ENCODE measurements at places on chromosomes 12 and 14.

DNA sequence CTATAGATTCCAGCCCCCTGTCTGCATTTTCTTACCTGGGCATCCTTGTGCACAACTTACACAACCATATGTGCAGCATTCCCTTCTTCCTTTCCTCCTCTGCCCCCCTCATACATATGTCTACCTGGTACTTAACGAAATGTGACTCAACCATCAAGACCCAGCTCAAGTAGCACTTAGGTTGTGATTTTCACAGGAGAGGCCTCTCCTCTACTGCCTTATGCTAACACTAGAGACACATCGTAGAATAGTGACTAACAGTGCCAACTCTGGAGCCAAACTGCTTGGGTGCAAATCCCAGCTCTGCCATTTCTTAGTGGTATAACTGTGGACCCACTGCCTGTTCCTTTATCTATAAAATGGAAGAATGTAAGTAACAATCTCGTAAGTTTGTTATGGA lies 24.1 kb upstream of the PLEKHA5 start:
- DNase-seq, result no peak

DNA sequence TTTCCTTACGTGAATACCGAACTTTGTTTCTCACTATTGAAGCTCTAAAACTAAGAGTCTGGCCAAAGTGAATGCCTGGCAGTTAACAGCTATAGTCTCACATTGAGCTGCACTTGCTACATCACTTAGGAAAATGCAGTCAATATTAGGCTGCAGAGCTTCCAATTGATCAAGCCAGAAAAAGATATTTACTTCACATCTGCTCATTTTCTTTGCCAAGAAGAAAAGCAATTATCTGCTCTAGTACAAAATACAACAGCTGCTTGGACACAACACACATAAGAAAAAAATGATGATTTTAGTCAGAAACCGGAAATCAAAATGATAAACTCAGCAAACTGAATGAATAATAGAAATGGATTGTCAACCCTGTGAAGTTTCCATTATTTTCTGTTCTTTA lies 45.4 kb downstream of the TMTC1 start:
- no peak for DNase-seq

GRCh38 chr12:26238341-26239121 lies 43.2 kb downstream of the SSPN start:
- no peak for DNase-seq

- DNase-seq, result no peak
Measured at GRCh38 chr14:63286071-63286470, 32.7 kb downstream of the GPHB5 start.

DNA sequence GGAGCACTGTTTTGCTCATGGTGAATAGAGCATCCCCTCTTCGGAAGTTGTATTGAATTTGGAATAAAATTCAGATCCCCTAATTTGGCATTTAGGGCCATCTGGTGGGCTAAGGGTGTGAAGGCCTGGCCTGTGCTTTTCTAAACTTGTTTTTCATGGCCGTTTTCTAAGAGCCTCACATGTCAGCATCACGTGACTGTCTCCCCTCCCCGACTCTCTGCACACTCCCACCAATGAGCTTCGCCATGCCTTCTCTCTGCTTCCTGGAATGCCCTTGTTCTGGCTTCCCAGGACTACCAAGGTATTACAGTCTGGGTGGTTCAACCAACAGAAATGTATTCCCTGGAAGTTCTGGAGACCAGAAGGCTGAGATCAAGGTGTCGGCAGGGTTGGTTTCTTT lies 85.3 kb downstream of the PRIMA1 start:
- DNase-seq, result no peak

DNA sequence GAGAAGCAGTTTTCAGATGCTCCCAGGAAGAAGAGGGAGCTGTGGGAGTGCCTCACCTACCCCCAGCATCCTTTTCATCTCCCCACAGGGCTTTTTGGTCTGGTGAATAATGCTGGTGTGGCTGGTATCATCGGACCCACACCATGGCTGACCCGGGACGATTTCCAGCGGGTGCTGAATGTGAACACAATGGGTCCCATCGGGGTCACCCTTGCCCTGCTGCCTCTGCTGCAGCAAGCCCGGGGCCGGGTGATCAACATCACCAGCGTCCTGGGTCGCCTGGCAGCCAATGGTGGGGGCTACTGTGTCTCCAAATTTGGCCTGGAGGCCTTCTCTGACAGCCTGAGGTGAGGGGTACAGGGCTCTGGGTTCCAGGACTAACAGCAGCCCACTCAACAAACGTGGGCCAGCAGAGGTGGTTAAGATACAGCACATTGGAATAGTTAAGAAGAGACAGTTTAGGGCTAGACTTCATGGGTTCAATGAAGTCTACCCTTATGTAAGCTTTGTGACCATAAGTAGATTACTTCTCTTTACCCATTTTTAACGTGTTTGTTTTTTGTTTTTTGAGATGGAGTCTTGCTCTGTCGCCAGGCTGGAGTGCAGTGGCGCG lies 1.5 kb downstream of the RDH5 start:
- no peak for DNase-seq

- no peak for DNase-seq
Measured at GRCh38 chr14:89466484-89466883, 49.5 kb upstream of the FOXN3 start.

- DNase-seq, result peak; percentile 59
Measured at GRCh38 chr14:87994974-87995373, 2.0 kb upstream of the GALC start.

DNA sequence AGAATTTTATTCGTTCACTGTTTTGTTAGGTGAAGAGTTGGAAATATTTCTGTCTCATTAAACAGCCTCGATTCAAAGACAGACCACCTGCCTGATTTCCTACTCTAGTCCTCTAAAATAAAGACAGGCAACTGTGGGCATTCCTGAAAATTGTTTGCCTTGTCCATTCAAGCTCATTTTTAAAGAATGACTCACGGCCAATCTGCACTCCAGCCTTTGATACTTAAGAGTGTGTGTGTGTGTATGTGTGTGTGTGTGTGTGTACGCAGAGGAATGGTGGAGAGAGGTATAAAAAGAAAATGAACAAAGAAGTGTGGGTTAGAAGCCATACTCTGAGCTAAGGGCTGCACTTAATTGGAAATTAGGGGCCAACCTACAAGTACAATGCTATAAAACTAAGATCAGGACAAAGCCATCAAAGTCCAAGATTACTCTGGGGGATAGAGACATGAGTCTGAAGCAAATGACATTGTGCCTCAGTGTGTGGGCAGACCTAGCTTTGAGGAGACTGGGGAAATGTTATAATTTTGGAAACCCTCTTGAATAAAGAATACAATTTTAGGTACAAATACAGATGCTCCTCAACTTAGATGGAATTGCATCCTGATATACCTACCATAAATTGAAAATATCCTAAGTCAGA lies 45.6 kb upstream of the SOCS2 start:
- DNase-seq, result no peak

DNA sequence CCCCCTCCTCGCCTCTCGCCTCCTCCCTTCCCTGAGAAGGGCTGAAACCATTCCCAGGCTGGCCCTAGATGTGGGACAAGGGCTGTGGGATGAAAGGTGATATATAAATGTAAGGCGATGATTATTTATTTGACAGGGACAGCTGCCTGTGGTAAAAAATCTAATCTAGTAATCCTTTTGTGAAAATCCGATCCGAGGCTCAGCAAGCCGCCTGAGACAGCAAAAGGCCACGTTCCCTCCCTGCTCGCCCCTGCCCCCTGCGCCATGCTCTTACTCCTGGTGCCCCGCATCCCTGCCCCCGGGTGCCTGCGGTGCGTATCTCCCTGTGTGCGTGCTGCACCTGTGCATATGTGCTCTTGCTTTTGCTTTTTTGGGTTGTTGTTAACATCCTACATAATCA lies 65.2 kb downstream of the TSPAN9 start:
- no peak for DNase-seq

- DNase-seq, result peak; percentile 53
Measured at GRCh38 chr14:92747701-92748258, 647 bp downstream of the LGMN start.

DNA sequence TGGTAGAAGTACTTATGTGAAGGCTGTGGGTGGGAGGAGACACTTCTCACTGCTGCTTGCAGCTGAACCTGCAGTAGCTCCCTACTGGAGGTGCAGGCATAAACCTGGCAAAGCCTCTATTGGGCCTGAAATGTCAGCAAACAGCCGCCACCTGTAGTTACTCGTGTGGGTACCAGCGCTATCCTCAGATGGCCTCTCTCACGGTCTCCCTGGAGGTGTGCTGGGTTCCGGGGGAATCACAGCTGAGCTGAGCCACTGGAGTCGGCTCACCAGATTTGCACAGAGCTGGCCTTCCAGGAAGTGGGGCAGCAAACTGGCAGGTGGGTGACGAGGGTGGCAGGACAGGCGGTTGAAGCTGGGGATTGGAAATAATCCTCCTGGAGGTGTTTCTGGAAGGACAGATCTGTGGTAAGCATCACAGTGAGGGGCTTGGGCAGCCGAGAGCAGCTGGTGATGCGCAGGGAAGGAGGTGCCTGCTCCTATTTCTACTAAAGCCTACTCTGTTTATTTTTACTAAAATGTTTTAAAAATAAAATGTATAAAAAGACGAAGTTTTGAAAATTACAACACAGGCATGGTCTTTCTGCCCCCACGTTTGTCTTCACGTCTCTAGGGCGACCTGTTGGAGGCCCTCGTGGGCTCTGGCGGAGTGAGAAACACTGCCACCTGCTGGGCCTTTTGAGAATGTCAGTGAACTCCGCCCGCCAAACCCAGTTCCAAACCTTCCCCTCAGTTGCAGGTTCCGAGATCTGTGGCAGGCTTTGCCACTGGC lies 67.8 kb upstream of the PLEKHG3 start:
- DNase-seq, result peak; percentile 74

GRCh38 chr14:22466491-22466890 lies 122.5 kb downstream of the DAD1 start:
- DNase-seq, result no peak

DNA sequence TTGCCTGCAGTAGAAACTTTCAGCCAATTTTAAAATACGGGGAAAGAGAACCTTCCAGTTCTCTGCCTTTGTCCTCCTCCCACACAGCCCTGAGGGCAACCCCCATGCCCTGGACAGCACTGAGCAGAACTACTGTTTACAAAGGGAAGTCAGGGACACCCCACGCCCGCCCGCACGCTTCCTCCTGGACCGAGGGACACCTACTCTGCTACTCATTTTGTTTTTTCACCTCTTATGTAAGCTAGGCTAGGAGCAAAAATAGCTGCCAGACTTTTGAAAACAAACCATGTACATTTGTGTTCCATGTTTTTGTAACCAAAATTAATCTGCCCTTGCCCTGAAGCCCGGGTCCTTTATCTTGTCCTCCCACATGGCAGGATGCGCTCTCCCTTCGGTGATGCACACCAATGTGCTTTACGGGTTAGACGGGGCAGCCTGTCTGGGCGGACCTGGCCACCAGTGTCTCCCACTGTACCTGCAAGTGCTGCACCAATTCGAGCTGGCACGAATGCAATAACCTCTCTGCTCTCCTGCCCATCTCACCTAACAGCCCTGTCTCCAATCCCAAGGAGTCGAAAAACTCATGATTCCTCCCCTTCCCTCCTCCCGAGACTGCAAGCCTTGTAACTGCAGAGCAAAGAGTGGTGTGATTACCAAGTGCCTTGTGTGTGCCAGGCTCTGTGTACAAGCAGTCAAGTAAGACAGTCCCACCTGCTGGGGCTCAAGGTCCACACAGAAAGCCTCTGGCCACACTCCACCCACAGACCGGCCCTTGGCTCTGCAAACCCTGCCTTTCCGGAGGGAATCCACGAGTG lies 85.2 kb downstream of the CCDC88C start:
- peak; percentile 73 for DNase-seq

DNA sequence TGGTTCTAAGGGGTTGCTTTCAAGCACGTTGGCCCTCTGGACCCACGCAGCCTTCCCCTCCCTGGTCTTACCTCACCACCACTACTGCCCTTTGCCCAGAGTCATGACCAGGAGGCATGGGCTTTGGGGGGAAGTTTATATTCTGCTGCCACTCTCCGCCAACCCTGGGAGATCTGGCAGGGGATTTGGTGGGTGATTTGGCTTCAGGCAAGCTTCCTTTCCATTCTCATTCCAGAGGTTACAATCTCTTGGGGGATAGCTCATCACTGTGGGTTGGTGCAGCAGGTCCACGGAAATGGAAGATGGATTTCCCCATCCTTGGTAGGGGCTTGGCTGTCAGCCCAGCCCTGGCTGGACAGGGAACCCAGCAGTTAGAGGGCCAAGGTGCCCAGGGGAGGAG lies 6.3 kb downstream of the PAH start:
- DNase-seq, result no peak

DNA sequence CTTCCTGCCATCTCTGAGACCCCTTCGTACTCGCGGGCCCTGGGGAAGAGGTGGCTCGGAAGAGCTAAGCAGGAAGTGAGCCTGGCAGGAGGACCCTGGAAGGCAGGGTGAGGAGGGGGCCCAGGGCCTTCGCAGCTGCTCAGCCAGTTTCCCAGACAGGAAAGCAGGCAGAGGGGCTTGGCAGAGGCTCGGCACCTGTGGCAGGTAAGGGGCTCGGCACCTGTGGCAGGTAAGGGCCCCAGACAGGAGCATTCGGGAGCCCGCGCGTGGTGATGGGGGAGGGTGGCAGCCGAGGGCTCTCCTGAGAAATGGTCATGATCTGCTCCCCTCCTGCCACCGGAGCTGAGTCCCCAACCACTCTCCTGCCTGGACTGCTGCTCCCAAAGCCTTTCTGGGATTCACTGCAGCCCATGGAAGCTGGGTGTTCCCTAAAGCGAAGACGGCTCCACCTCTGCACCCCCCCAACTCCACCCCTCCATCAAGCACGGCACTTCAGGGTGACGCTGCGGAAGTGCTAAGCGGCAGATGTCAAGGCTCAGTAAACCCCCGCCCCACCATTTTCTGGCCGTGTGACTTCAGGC lies 63.2 kb downstream of the PRIMA1 start:
- no peak for DNase-seq

DNA sequence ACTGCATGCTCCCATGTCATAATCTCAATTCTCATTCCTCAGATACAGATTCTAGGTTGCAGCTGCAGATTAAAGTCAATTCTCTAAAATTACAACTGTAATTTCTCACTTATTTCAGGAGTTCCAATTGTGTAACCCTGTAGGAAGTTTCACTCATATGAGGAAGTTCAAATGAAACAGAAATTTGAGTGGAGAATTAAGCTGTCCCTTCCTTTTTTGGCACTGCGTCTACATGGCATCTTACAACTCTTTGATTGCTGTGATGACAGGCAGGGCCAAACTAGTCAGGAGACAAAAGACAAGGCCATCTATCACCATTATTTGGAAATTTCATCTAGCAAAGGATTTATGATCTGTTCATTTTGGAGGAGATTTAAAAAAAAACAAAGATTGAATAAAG lies 13.3 kb upstream of the GRIP1 start:
- DNase-seq, result peak; percentile 81

- no peak for DNase-seq
Measured at GRCh38 chr12:31491841-31492598, 98.9 kb downstream of the DENND5B start.

DNA sequence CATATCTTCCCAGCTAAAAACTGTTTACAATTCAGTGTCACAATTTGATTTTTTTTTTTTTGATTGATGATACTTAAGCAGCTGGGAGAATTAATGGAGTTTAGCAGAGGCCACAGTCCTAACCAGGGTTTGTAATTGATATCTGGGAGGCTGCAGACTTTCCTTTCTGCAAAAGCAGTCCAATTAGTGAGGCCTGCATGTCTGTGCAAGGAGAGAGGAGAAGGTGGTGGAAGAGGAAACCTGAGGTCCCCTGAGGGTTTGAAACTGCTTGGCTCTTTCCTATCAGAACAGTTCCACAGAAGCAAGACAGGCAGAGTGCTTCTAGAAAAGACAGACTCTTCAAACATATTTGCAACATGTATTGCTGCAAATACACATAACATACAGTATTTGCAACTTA lies 160.8 kb upstream of the KRR1 start:
- DNase-seq, result no peak

Measured in suppressor macrophage (primary cell).